ENCODE measurements at places on chromosomes 6 and 20.

DNA sequence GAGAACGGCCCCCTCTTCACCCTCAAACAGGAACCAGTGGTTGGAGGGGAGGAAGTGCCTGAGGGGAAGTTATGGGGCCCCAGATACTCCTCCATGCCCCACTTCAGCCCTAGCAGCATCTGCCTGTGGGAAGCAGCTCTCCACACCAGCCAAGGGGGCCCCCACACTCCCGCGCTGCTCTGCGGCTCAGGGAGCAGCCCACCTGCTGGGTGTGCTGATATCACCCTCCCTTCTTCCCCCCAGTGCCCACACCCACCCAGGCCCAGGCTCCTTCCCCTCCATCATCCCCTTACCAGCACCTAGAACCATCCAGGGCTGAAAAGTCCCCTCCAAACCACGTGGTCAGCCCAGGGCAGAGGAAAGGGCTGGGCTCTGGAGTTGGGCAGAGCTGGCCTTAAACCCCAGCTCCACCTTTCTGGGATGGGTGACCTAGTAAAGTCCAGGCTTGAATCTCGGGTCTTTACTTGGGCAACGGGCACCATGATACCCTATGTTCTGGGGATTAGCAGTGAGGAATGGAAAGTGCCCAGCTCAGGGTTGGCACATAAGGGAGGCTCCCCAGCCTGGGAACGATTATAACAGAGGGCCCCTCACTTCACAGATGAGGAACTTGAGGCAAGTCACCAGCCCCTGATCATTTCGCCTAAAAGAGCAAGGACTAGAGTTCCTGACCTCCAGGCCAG lies 663 bp downstream of the LST1 start:
- no peak for DNase-seq

DNA sequence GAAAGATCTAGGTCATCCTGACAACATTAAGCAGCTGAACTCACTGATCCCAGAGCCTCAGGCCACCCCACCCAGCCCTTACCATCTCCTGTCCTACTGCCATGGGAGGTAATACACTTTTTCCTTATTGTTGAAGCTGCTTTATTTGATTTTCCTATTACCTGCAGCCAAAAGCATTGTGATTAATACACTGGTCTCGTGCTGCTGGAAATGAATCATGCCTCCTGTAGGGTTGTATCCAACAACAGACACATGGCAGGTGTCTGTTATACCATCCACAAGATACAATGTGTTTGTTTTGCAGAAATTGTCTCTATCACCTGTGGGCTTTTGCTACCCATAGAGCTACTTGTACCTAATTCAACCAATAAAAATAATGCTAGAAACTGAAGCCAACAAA lies 34.2 kb downstream of the MYLIP start:
- no peak for DNase-seq

DNA sequence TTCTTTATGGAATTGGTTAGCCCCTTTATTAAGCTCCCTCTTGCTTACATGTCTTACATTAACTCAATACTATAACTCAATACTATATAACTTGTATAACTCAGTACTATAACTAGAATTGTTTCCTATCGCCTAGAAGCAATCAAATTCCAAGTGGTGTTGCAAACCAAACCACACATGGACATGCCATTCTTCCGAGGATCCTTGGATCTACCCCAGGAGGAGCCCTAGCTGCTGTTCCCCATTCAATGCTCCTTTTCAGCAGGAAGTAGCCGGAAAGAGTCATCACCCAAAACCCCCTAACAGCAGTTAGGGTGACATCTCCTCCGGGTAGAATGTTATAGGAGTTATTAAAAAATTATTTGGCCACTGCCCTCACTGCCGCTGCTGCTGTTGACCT lies 40.5 kb downstream of the PLN start:
- no peak for DNase-seq

DNA sequence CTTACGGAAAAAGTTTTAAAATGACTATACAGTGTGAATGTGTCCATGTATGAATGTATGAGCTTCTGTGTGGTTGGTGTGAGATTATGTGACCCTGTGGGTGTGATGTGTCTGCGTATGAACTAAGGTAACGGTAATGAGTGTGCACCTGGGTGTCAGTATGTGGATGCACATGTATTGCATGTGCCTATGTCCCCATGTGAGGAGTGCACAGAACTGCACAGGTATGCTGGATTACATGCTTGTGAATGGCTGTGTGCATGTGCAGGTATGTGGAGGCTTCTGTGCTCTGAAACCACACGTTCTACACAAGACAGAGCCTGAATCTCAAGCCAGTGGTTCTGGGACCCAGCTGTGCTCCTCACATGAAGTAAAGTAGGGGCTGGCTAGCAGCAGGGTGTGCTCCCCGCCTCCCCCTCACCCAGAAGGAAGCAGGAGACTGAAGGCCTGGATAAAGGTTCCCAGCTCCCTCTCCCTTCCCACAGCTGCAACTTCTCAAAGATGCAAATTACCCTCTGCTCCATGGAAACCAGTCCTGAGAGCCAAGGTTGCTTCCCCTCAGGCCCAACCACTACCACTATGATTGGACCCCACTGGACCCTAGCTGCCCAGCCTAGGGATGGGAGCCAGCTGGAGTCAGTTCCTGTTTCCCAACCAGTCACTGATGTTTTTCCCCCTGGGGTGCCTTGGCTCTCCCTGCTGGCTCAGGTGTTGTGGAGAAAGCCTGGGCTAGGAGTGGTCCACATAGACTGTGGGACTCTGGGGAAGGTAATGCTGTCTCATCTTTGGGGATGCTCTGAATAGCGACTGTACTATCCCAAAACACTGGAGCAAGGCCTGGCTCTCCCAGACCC lies 24.8 kb upstream of the SPDEF start:
- DNase-seq = no peak

DNA sequence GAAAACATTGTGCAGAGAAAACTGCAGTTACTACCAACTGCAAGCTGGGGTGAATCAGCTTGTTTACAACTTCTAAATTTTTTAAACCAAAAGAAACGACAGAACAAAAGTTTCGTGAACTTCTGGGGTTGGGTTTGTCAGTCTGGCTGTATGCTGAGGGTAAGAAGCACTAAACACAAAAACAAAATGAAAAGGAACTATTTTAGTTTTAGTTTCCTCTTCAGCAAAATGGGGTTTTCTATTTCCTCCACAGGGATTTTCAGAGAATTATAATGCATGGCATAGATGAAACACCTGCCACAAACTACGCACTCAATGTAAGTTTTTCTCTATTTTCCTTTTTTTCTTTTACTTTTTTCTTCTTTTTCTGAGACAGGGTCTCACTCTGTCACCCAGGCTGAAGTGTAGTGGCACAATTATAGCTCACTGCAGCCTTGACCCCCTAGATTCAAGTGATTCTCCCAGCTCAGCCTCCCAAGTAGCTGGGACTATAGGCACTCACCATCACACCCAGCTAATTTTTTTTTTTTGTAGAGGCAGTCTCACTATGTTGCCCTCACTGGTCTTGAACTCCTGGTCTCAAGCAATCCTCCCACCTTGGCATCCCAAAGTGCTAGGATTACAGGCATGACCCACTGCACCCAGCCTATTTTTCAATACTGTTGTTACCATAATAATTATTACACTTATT lies 40.6 kb downstream of the CGA start:
- no peak for DNase-seq

GRCh38 chr6:123990376-123990775 lies 186.7 kb downstream of the NKAIN2 start:
- no peak for DNase-seq
